Upper lobe of right lung (tissue), 1 donor: ENCODE measurements at places on chromosomes 5 and 9. TPM values are rescaled to one million over a fixed set of nuclear protein-coding genes. Genes with fewer than 3 reads are reported as not detected.

The CRHBP gene
- 0.26 TPM for total RNA-seq

GRCh38 chr5:126482591-126482990 lies 59.4 kb downstream of the GRAMD2B start:
- H3K27me3 ChIP-seq: no peaks in the 10 kb centered on the region
- peaks cover 75% of the 10 kb centered on the region for H3K36me3 ChIP-seq
- no peak overlapping the region for H3K27ac ChIP-seq

- DNase-seq: no peak
- H3K27me3 ChIP-seq: no peaks in the 10 kb centered on the region
- H3K4me1 ChIP-seq: no peaks in the 10 kb centered on the region
- no peak overlapping the region for H3K4me3 ChIP-seq
These were observed 72.0 kb upstream of the DAP start for GRCh38 chr5:10832987-10833386.

The MLANA gene
- total RNA-seq: not detected

- DNase-seq: no peak
- H3K4me3 ChIP-seq: no peak overlapping the region
- H3K27me3 ChIP-seq: no peaks in the 10 kb centered on the region
- peaks cover 2% of the 10 kb centered on the region for H3K4me1 ChIP-seq
These were observed 19.7 kb downstream of the SUB1 start for GRCh38 chr5:32604800-32605765.

The TAF11L5 gene
- total RNA-seq: not detected

The SYK gene
- total RNA-seq: 63.8 TPM

DNA sequence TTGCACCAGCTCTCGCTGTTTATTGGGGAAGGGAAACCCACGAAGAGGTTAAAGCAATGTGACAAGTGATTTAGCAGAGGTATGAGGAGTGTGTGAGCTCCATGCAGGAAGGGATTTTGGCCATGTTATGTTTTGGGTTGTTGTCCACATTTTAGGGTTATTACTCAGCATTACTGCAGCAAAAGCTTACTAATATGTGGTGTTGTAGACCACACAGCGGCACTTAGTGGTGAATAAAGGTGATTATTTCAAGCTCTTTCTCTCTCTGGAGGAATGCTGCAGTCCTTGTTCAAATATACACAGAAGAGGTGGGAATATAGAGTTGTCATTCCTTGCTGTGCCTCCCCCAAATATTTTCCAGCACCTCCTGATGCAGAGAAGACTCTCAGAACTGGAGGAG lies 29.7 kb upstream of the AKNA start:
- no peaks in the 10 kb centered on the region for H3K36me3 ChIP-seq

DNA sequence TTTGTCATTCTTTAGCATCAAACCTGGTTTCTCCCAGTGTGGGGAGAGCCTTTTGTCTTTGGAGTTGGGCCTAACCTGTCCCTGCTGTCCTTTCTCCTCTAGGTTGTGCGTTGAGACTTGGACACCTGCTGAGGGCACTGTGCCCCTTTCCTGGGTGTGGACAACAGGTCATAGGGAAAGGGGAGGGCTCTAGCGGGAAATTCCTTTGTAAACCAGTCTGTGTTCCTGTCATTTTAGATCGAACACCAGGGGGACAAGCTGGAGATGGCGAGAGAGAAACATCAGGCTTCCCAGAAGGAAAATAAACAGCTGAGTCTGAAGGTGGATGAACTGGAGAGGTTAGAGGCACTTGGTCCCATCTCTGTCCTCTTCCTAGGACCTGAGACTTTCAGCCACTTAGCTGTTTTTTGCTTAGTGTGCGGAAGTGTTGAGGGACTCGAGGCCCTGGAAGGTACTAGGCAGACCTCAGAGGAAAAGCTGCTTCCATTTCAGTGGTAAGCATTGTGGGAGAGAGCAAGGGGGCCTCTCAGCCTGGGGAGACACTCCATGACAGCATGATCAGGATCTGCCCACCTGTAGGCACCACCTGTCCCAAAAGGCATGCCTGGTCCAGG lies 8.6 kb upstream of the GLE1 start:
- H3K27ac ChIP-seq: no peak overlapping the region
- H3K4me3 ChIP-seq: no peak overlapping the region
- no peaks in the 10 kb centered on the region for H3K27me3 ChIP-seq
- H3K4me1 ChIP-seq: peaks cover 5% of the 10 kb centered on the region

DNA sequence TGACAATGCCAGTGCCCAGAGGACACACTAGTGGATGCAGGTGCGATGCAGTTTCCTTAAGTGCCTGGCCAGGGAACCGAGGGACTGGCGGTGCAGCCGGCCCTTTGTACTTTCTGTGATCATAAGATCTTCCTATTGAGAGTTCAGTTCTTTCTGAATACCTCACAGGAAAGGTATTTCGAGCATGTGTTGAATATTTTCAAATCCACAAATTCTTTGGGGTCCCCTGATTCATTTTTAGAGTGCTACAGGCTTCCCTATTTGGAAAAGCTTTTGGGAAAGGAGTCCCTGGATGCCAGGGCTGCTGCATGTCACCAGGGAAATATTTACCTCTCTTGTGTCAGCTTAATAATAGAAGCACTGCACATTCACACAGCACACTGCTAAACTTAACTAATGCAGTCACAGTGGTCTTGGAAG lies 281.5 kb downstream of the GADD45G start:
- H3K4me1 ChIP-seq: peaks cover 2% of the 10 kb centered on the region
- no peak overlapping the region for H3K4me3 ChIP-seq
- no peaks in the 10 kb centered on the region for H3K36me3 ChIP-seq
- H3K27ac ChIP-seq: no peak overlapping the region
- no peaks in the 10 kb centered on the region for H3K27me3 ChIP-seq

DNA sequence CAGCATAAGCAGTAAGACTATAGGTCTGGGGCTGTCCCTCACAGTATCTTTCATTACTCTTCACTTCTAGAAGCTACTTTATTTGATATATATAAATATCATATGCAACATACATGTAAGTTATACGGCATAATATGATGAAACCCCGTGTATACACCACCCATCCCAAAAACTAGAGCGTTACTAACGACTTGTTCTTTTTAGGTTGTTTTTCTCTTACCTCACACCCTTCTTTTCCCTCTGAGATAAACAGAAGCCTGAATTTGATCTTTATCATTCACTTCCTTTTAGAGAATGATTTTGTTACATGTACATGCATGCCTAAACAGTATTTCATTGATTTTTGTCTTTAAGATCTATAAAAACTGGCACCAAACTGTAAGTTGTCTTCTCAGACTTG lies 3.7 kb downstream of the TRMO start:
- H3K4me3 ChIP-seq: no peak overlapping the region
- no peak overlapping the region for H3K27ac ChIP-seq
- H3K36me3 ChIP-seq: peaks cover 22% of the 10 kb centered on the region

- H3K4me3 ChIP-seq: peak overlapping the region; percentile 93
- peaks cover 28% of the 10 kb centered on the region for H3K4me1 ChIP-seq
- H3K27me3 ChIP-seq: no peaks in the 10 kb centered on the region
- DNase-seq: peak; percentile 58
- no peaks in the 10 kb centered on the region for H3K36me3 ChIP-seq
These were observed 1.4 kb upstream of the HSDL2 start for GRCh38 chr9:112378328-112379176.

The CCNG1 gene
- total RNA-seq: 118 TPM
